ENCODE measurements at places on chromosomes 2 and 18.

DNA sequence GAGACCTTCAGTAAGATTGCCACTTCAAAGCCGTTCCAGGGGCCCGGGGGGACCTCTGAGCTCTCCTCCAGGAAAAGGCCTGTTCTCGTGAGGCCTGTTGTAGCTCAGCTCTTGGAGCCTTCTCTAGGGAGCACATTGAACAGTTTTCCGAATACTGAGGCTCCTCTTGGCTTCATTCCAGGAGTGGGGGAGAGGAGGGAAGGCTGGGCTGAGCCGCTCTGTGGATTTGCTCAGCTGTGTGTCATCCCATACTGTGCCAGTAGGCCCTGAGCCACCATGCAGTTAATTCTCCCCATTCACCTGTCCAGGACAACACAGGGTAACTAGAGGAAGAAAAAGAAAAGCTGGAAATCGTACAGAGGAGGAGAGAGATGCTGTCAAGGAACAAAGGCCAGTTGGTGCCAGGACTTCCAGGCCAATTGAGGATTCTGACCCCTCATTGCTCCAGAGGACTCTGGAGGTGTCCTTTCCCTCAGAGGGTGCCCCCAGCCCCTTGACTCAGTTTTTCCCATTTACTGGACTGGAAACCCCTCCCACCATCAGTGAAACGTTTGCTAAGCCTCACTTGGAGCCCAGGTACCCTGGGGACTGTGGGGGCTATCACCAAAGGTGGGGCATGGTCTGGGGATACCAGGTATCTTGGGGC lies 41.4 kb downstream of the HS1BP3 start:
- no peak for DNase-seq

GRCh38 chr2:70723286-70723885 lies 44.6 kb downstream of the ADD2 start:
- DNase-seq, result no peak

- no peak for DNase-seq
These were observed 118.8 kb downstream of the CTIF start for GRCh38 chr18:48657447-48658120.

DNA sequence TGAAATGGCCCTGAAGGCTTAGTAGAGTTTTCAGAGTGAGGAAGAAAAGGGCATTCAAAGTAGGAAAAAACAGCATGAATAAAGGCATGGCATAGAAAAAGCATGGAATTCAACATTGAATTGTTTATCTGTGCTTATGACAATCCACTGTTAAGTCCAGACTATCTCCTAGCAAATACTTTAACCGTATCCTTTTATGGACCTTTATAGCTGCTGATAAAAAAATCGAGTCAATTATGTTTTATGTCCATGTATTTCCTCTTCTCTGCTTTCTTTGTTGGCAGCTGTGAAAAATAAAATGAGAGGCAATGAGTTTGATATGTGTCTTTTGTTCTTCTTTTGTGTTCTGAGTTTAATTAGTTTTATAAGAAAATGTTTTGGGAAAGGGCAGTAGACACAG lies 70.4 kb downstream of the TDRD15 start:
- no peak for DNase-seq

- DNase-seq, result no peak
These were observed 116.4 kb downstream of the NDUFA10 start for GRCh38 chr2:239908744-239909143.

GRCh38 chr18:58201733-58202730 lies 158.0 kb downstream of the NEDD4L start:
- no peak for DNase-seq

Data from activated CD4-positive, alpha-beta T cell treated with anti-CD3 and anti-CD28 coated beads, Interleukin-10, Interleukin-2, amounts not matched to agents 100 ng/mL and 50 ng/mL, durations not matched to agents 16 hours and 8 hours (primary cell).